ENCODE measurements at places on chromosomes 1 and 21.
A peak's percentile ranks its signal among the peaks of the same experiment; 100 is the strongest.

DNA sequence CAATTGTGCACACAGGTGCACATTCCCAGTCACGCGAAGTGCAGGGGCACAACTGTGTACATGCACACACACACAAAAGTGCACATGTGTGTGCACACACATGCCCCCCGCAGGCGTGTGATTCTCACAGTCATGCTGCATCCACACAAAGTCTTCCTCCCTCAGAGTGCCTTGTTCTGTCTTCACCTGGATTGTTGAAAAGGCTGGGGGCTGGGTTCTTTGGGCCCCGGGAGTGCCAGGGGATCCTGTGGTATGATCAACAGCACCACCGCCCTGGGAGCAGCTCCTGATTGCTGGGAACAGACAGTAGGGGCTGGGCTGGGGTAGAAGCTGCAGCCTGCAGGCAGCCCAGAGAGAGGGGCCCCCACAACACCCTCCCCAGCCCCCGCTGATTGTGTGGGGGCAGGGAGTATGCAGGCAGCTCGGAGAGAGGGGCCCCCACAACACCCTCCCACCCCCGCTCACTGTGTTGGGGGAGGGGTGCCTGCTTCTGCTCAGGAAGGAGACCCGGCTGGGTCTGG, 3.4 kb downstream of the COL18A1 start:
- peak; percentile 23 for DNase-seq

- DNase-seq, result no peak
Measured at GRCh38 chr1:198318085-198318484, 161.3 kb downstream of the NEK7 start.

DNA sequence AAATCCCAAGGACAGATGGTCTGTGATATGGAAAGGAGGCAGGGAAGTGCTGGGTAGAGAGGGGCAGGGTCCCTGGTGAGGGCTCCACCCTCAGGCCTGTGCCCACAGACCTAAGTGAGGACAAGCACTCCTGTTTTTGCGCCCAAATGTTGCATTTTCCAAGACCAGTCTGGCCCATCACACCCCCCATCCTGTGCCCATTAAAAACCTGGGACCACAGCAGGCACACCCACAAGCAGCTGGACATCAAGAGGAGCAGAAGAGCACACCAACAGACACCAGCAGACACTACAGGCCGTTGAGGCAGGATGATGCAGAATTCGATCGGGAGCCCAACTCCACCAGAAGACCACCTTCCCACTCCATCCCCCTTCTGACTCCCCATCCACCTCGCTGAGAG, 72.8 kb downstream of the DMRTA2 start:
- DNase-seq, result no peak

DNA sequence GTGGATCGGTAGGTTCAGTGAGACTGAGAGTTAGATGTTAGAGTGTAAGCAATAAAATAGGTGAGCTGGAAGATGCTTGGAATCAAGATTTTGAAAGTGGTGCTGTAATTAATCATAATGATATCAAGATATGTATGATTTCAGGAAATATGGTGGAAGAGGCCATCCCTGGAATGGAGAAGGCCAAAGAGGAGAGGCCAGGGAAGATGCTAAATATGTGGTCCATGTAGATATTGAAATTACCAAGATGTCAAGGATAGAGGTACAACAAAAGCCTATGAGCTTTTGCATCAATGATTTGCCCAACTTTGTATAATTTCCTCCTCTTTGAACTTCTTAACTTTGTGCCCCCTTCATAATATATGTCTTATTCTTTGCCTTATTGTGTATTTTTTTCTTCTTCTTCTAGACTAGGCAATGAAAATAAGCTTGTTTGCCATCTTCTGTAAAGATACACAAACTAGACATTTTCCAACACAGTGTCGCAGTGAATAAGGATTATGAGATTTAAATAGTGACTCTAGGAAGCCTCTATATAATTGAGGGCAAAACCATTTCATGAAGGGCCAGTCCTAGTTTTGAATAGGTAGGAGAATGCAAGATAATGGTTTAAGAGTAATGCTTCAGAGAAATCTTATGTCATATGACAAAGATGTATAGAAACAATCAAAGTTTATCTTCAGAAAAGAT, 8.9 kb downstream of the PTGS2 start:
- DNase-seq, result no peak

GRCh38 chr1:230828421-230828820, 39.9 kb downstream of the C1orf198 start:
- DNase-seq, result no peak

DNA sequence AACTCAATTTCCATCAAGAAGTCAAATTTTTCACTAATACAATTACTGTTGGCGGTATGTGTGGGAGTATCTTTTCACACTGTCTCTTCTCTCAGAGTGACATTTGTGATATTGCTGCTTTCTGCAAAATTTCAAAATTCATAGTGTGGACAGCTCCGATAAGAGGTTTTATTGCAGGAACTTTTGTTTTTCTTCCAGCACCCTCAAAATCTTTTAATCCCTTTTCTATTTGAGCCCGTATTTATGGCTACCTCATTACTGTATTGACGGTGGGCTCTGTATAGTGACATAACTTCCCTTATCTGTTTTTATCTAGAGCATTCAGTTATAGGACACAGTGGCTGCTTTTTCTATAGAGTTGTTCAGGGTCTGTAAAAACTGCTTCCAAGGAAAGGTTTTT, 794.4 kb upstream of the TMPRSS15 start:
- DNase-seq, result no peak

- DNase-seq, result no peak
Measured at GRCh38 chr1:159010391-159010790, 684 bp downstream of the IFI16 start.

- no peak for DNase-seq
Measured at GRCh38 chr1:207181847-207182246, 77.8 kb downstream of the C4BPA start.

GRCh38 chr1:966135-966703, at the start of gene PLEKHN1:
Gene PLEKHN1 (plus strand): TSS chr1:966482. CDS start chr1:966532, 50 bp downstream.
- no peak for DNase-seq

DNA sequence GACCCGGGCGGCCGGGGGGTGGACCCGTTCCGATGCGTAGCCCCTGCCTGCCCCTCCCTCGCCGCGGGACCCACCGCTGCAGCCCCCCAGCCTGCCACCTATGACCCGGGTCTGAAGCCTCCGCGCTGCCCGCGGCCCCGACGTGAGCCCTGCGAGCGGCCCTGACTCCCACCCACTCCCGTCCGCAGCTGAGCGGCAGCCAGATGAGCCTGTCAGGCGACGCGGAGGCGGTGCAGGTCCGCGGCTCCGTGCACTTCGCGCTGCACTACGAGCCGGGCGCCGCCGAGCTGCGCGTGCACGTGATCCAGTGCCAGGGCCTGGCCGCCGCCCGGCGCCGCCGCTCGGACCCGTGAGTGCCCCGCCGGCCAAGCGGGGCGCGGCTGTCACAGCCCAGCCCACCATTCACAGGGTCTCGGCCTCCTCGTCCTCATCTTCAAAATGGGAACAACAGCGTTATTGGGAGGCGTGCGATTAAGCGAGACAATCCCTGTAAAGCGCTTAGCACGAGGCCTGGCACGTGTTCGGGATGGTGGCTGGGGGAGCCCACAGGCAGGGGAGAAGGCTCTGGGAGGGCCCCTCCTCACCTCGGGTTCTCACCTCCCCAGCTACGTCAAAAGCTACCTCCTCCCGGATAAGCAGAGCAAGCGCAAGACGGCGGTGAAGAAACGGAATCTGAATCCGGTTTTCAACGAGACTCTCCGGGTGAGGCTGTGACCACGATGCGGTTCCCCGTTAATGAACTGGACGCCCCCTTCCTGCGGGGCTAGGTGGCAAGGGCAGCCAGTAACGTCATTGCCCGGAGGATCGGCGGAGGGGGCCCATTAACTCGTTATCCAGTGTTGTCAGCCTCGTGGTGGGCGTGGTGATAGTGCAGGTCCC, 8.2 kb downstream of the SYTL1 start:
- DNase-seq, result peak; percentile 70

DNA sequence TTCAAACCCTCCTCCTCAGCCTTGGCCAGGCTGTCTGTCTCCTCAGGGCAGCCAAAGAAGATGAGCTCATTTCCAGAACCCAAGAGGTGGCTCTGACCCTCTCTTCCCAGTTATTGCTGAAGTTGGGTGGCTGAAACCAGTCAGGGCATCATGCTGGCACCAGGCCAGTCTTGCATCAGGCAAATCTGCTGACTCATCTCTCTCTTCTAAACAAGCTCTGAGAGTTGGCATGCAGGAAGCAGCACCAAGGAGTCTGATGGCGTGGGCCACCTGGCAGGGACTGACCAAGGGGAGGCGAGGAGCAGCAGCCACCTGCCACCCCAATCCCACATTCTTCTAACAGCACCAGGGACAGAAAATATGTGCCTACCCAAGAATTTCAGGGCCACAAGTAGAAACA, 104.8 kb upstream of the ATP1A1 start:
- DNase-seq, result no peak

- no peak for DNase-seq
Measured at GRCh38 chr1:210144736-210145135, 87.9 kb upstream of the SERTAD4 start.

DNA sequence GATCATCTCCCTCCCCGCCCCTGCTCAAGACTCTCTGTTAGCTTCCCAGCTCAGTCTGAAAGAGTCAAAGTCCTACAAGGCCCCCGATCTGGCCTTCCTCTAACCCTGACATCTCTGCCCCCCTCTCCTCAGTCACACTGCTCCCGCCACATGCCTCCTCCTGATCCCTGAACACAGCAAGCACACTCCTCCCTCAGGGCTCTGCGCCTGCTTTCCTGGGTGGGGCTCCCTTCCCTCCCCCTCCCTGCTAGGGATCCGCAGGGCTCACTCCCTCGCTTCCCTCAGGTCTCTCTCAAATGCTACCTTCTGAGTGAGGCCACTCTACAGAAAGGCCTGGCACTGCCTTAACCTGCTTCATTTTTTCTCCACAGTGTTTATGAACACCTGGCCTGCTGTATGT, 5.7 kb upstream of the GALE start:
- no peak for DNase-seq

DNA sequence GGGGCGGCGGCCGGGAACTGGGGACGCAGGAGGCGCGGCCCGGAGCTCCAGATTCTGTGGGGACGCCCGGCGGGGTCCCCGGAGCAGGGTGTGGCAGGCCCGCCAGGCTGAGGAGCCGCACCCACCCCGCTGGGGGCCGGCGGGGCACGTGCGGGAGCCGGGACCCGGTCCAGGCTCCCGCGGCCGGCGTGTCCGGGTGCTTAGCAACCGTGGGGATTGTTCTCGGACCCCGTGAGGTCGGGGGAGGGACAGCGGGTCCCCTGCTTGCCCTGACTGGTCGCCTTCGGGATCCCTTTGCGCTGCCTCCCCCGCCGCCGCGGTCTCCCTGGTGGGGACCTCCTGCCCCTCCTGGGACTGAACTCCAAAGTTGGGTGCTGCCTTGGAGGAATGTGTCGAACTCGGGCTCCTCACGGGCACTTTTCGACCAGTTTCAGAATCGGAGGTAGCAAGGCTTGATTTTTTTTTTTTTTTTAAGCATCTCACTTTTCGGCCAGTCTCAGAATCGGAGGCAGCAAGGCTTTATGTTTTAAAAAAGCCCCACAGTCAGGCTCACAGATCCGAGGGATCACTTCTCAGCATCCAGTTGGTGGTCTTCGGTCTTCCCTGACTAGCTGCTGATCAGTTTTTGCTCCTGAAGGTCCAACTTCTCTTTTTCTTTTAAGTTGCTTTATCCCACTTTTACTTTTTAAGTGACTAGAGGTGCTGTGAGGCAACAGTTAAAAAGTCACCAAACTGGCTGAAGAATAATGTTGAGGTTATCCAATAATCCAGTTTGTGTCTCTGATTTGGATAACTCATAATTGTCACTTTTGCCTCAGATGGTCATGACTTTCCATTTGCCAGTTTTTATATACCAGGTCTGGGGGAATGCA, 648 bp downstream of the FAM76A start:
- no peak for DNase-seq

GRCh38 chr1:151062741-151063371, 2.7 kb downstream of the MLLT11 start:
- no peak for DNase-seq

DNA sequence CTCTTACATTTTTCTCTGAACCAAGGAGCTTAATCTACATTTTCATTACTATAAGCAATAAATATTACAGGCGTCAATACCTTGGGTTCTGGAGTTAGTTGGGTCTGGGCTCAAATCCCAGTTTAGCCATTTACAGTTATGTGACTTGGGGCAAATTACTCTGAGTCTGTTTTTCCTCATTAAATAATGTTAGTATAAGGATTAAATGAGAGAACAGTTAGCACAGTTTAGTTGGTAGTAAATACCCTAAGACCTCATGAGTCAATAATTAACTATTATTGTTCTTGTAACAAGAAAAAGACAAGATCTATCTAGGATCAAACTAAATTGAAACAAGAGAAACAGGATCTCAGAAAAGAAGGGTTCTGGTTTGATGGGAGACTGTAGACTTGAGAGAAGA, 4.6 kb downstream of the C1orf116 start:
- DNase-seq, result no peak

DNA sequence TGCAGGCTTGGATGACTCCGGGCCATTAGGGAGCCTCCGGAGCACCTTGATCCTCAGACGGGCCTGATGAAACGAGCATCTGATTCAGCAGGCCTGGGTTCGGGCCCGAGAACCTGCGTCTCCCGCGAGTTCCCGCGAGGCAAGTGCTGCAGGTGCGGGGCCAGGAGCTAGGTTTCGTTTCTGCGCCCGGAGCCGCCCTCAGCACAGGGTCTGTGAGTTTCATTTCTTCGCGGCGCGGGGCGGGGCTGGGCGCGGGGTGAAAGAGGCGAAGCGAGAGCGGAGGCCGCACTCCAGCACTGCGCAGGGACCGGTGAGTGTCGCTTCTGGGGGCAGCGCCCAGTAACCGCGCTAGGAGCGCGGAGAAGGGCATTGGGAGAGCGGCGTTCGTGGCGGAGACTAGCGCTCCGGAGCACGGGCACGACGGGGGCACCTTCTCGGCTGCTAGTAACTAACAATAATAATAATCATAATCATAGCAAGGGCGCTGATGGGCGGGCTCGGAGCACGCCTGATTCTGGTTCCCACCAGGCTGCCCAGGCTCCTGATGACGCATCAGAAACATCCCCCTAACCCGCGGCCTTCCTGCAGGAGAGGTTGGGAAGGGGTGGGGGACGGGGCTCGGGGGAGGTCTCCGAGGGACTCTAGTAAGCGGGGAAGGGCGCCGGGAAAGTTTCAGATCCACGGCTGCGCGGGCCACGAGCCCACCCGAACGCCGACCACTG, at the start of gene MX1:
MX1 (plus strand) TSS at position 286 of the 722 bp plus-strand sequence. CDS start 5,832 bp downstream, outside the sequence.
- DNase-seq, result peak; percentile 65
